Small intestine (tissue), 16 donors: ENCODE measurements at places on chromosomes 7 and 10. TPM values are rescaled to one million over a fixed set of nuclear protein-coding genes. Genes with fewer than 3 reads are reported as not detected.

SYNPO2L gene
- 0.04 TPM for polyA plus RNA-seq

CYP2E1 gene
- polyA plus RNA-seq: 0.48 TPM

DNA sequence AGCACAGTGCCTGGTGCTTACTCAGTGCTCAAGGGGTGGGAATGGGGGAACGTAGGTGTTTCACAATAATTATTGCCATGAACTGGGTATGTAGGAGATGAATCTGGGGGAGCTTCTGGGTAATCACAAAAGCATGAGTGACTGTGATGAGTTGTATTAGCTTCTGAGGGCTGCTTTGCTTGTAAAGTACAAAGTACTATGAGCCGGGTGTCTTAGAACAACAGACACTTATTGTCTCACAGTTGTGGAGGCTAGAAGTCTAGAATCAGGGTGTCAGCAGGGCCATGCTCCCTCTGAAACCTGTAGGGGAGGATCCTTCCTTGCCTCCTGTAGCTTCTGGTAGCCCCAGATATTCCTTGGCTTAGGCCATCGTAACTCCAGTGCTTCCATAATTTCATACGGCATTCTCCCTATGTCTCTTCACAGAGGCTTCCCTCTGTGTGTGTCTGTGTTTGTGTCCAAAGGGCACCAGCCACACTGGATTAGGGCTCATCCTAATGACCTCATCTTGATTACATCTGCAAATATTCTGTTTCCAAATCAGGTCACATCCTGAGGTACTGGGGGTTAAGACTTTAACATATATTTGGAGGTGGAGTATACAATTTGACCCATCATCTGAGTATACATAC lies 84.8 kb upstream of the AGBL3 start:
- DNase-seq: peak; percentile 62

- DNase-seq: no peak
Observed at GRCh38 chr10:106540645-106541044, 623.9 kb downstream of the SORCS1 start.

GRCh38 chr7:55135462-55135861 lies 116.6 kb downstream of the EGFR start:
- DNase-seq: no peak

DNA sequence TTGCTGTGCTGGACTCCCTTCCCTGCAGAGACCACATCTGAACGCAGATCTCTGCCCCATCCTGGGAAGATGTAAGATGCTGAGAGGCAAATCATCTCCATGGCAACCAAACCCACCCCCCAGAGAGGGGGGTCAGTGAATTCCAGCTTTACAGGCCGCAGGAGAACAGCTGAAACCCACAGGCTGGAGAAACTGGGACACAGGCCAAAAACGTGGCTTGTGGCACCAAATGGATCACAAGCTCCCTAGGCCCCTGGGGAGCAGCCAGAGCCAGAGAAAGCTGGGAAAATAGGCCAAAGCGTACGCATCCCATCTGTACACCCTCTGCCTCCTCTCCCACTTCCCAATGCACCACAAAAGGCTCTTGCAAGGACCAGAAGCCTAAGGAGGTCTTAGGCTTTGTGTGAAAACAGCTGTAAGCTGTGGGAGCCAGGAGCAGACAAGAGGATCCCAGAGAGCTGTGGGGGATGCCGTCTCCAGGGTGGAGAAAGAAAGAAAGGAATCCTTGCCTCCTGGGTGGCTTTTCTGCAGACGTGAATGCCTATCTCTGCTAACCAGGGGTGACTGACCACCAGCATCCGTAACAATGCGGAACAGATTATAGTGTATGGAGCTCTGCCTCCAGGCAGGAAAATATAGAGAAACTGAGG lies 59.5 kb downstream of the TMEM130 start:
- no peak for DNase-seq

GRCh38 chr10:6669269-6669859 lies 89.3 kb upstream of the PRKCQ start:
- DNase-seq: peak; percentile 28

PTPRZ1 gene
- not detected for polyA plus RNA-seq

DNA sequence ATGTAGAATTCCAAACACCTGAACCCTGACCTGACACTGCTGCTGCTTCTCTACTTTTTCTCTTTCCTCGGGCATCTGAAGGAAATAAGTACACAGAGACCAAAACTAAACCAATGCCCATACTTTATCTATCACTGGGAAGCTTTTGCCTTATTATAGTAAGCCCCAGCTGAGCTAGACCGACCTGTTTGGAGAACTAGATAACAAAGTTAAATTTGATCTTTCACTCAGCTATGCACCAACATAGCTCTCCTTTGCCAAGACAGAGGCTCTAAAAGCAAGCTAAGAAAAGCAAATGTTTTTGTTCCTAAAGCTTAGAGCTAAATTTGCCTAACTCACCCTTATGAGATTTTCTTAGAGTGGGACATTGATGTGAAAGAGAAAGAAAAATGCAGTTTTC lies 39.1 kb downstream of the NHLRC2 start:
- DNase-seq: no peak

DNA sequence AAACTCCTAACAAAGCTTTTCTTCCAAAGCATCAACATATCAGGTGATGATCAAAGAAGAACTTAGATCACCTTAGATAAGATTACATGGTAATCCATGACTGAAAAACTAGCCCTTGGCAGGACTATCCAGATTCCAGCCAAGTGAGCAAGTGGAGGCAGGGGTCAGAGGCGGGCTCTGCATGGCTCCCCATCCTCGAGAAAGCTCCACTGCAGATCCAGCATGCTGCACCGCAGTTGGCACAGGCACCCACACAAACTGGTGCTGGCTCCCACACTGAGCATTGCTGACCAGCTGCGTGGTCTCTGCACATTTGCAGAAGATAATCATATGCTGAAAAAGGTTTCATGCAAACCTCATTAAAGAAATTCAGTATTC lies 10.1 kb downstream of the PSAP start:
- no peak for DNase-seq

GRCh38 chr10:132465193-132465888 lies 68.3 kb downstream of the PWWP2B start:
- peak; percentile 79 for DNase-seq

DNA sequence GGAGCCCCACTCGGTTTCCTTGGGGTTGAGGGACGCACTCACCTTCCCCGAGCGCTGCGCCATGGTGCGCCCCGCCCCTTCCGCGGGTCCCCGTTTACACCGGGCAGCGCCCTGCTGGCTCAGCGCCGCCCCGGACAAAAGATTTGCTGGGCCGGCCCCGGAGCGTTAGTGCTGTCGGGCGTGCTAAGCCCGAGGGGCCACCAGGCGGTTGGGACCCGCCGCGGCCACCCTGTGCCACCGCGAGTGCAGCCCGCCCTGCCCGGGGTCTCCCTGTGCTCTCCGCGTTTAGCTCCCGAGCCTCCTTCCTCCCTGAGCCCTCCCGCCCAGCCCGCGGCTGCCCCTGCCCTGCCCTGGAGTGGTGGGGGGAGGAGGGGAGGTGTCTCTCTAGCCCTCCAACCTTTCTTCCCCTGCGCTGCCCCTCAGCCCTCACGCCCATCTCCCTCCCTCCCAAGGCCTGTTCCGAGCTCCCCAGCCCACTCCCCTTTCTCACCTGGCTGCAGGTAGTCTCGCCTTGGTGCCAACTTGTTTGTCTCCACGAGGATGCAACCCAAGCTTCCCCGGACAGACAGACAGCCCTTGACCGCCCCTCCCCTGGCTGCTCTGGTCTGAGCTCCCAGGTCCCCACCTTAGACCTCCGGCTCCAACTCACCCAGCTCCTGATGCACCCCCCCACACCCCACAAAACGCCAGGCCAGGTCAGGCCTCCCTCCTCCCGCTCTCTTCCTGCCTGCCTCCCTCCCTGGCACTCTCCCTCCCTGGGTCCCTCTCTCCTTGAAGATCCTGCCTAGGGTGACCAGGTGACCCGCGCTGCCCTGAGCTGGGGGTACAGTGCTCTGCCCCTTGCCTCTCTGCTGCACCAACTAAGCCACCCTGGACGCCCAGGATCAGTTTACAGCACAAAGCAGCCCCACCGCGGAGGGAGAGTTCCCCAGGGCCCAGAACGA lies at the start of gene CRYGN:
CRYGN (minus strand) TSS at position 287 of the 944 bp plus-strand sequence; CDS start at position 63, 224 bp downstream.
- DNase-seq: no peak

DNA sequence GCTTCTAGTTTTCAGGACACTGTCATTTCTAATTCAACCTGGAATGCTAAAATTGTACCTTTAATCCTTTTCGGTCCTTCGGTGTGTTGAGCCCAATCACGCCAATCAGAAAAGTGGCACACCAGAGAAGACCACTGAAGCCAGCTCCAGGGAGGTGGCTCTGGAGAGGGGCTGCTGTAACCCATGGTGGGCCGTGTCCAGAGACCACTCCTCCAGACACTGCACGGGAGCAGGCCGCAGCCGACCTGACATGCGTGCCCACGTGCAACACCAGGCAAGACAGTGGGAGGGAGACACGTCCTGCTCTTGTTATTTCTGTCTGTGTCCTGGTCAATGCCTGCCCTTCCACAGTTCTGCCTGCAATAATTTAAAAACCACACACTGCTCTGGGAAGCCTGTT lies 246.1 kb downstream of the ZMYND11 start:
- no peak for DNase-seq

- DNase-seq: no peak
Observed at GRCh38 chr10:29926693-29927048, 132.7 kb downstream of the JCAD start.

ALDH18A1 gene
- 46.5 TPM for polyA plus RNA-seq

SNCG gene
- polyA plus RNA-seq: 44.8 TPM

GRCh38 chr10:124225467-124226270 lies 132.3 kb upstream of the CHST15 start:
- DNase-seq: no peak

KEL gene
- 0.13 TPM for polyA plus RNA-seq

DNA sequence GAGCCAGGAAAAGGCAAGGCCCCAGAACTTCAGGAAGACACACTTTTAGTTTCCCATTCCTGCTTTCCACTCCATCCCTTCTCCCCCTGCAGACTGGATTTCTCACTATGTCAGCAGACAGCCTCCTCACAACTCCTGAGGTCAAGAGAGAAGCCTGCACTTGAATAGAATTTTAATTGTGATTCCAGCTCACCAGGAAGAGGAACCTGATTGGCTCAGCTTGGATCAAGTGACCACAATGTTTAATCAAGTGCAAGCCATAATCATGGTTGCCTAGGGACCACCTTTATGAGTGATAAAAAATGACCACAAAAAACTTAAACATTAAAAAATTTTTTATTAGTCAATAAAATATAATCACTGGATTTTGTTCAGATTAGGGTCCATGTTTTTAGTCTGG lies 244.7 kb upstream of the RHOBTB1 start:
- peak; percentile 13 for DNase-seq

- no peak for DNase-seq
Observed at GRCh38 chr7:94511718-94512117, 2.1 kb downstream of the CASD1 start.

GRCh38 chr7:107879400-107880035 lies 11.5 kb upstream of the DLD start:
- DNase-seq: peak; percentile 75

- DNase-seq: no peak
Observed at GRCh38 chr7:116283595-116284204, 73.4 kb downstream of the TES start.

GIMAP1 gene
- 0.89 TPM for polyA plus RNA-seq

FAM24B gene
- 3.9 TPM for polyA plus RNA-seq

HOXA13 gene
- polyA plus RNA-seq: not detected

DNA sequence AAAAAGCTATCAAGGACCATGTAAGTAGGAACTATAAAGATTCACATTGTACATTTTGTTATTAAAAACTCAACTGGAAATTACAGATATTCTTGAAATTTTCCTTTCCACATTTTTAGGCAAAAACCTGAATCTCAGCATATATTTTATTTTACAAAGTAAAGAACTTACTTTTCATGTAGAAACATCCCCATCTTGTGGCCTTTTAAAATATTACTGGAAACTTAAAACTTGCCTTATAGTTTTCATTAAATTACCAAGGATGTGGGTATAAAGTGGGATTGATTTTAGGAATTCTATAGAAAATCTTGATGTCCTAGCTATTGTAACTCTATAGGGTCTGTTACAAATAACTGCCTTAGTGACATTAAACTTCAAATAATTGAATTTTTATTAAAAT lies 10.6 kb downstream of the DBF4 start:
- DNase-seq: peak; percentile 35
